CD4-positive, alpha-beta T cell treated with Interleukin-15 for 1 hour (primary cell): ENCODE measurements at places on chromosomes 1 and 21.

DNA sequence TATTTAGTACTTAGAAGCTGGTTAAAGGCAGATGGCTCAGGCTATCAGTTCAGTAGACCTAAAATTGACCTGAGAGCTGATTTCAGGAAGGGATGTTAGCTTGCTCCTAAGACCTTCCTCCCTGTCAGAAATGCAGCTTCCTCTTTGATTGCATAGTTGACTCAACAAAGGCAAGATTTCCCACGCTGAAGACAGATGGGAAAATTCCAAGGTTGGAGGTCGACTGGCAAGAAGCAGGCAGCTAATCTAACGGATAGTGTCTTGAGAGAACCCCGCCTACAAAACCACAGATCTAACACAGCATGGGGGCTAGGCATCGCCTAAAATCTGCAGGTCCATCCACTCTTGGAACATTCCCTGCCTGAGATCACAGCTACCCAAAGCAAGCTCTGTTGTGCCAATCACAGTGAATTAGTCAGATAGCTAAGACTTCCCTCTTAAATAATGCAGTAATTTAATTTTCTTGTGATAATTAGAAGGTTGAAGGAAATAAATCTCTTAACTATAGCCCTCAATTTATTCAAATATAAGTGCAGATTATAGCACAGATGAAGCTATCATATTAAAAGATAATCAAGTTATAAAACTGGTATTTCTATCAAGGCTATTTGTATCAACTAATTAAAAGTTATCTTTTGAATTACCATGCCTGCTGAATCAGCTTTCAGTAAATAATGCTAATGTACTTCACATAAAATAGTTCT is 357.8 kb upstream of the SGIP1 start:
- no peak for DNase-seq

DNA sequence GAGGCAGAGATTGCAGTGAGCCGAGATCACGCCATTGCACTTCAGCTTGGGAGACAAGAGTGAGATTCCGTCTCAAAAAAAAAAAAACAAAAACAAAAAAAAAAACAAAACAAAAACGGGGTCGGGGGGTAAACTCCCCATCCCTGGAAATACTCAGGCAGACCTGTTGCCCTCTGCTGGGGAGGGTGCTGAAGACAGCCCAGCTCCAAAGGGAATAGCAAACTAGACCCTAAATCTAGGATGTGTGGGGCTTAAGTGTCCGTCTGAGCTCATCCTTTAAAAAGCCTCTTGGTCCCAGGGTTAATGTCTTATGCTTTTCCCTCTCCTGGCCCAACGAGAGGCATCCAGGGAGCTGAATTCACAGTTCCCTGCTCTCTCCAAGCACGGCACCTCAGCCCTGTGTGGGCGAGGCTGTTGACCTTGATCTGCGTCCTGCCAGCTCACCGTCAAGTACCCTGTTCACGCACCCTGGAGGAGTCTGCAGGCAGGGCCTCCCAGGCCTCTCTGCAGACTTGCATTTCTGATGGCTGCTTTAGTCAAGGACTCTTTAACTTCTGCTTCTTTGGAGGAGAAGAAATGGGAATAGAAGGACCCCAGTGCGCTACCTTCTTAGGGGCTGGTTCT is 22.3 kb downstream of the KCND3 start:
- no peak for DNase-seq

DNA sequence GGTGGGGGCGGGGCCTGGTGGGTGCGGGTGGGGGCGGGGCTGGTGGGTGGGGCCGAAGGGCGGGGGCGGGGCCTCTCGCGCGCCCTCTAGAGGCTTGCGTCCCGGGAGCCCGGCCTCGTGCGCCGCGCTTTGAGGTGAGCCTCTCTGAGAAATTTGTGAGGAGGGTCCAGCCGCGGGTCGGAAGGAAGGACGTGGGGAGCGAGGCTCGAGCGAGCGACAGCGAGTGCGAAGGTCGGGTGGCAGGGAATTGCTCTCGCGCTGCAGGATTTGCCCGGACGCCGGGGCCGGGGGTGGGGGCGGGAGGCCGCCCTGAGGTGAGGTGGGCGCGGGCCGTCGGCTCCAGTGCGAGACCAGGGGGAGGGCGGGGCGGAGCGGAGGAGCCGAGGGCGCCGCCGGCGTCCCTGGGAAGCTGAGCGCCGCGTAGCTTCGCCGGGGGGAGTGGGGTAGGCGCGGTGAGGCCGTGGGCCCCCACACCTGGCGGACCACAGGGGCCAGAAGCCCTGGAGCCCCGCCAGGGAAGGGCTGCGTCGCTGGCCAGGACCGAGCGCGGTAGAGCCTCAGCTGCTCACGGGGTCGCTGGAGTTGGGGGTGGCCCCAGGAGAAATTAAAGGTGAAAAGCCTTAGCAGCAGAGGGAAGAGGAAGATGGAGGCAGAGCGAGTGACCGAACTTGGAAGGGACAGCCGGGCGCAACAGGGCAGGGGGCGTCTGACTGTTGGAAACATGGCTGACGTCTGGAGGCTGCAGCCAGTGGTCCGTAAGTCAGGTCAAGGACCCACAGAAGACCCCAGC is 754 bp upstream of the LSS start:
- no peak for DNase-seq

GRCh38 chr1:239914751-239915231 is 176.9 kb upstream of the FMN2 start:
- no peak for DNase-seq

DNA sequence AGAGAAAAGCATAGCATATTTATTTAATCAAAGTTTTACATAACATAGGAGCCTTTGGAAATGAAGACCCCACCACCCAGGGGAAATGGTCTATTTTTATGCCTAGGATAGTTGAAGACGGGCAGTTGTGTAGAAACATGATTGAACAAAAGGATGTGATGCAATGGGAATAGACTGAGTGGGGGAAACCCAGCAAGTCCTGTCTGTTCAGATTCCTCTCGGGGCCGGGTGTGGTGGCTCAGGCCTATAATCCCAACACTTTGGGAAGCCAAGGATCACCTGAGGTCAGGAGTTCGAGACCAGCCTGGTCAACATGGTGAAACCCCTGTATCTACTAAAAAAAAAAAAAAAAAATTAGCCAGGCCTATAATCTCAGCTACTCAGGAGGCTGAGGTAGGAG is 298.3 kb downstream of the MATN1 start:
- no peak for DNase-seq

- no peak for DNase-seq
Observed at GRCh38 chr1:1072299-1072848, 1.7 kb downstream of the RNF223 start.
